GM06990 (cell line): ENCODE measurements at places on chromosomes 11 and 22.

- no peak for DNase-seq
Observed at GRCh38 chr11:27678242-27678641, 22.0 kb downstream of the BDNF start.

DNA sequence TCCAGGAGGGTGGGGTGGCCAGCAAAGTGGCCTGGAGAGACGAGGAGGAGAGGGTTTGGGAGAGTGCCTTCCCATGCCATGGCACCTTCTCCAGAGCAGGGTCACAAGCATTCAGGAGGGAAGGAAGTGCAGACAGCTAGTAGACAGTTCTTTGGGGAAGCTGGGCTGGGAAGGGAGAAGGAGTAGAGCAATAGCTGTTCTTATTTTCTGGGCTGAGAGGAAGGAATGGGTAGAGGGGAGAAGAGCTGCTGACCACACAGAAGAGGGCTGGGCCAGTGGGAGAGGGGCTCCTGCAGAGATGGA, 14.8 kb upstream of the PICK1 start:
- no peak for DNase-seq

- DNase-seq, result no peak
Observed at GRCh38 chr11:79671401-79671800, 230.6 kb upstream of the TENM4 start.

- DNase-seq, result no peak
Observed at GRCh38 chr11:19680829-19681368, 31.7 kb upstream of the NAV2 start.

DNA sequence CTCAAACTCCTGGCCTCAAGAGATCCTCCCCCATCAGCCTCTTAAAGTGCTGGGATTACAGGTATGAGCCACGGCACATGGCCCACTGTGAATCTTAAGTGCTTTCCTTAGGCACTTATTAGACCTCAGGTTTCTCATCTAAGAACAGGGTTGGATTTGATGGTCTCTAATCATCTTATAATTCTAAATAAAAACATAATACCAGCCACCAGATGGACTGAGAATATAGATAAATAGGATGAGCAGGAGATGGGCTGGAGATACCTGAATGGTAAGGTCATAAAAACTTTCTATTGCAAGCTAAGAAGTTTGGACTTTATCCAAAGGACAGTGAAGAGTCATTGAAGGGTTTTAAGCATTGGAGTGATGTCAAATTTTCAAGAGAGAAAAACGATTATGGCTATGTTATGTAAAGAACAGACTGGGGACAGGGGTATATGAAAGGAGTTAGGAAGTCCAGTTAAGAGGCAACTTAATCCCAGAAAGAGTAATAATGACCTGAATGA, 85.2 kb downstream of the RELT start:
- no peak for DNase-seq

DNA sequence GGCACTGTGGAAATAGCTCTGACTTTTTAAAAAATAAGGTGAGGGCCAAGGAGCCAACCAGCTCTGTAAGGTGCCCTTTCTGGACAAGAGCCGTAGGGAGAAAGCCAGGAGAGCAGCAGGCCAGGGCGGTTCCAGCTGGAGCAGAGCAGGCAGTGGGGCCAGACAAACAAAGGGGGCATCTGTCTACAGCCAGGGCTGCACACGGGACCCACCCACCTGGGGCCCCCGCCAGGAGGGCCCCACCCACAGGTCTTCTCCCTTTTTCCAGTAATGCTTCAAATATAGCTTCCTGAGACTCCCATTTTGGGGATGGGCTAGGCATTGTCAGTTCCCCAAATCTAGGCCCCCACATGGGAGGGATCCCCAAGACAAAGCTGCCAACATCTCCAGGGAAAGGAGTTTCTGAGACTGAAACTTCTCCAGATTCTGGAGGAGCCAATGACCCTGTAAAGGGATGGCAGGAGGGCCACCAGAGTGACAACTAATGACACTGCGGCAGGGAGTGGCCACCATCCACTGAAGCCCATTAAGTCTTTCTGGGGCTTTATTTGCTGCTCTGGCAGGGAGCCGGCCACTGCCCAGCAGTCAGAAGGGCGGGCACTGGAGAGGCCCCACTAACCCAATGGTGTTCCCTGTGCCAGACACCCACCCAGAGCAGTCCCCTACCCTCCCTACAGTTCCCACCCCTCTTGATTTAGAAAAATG, 1.9 kb downstream of the ZFTA start:
- DNase-seq, result no peak

DNA sequence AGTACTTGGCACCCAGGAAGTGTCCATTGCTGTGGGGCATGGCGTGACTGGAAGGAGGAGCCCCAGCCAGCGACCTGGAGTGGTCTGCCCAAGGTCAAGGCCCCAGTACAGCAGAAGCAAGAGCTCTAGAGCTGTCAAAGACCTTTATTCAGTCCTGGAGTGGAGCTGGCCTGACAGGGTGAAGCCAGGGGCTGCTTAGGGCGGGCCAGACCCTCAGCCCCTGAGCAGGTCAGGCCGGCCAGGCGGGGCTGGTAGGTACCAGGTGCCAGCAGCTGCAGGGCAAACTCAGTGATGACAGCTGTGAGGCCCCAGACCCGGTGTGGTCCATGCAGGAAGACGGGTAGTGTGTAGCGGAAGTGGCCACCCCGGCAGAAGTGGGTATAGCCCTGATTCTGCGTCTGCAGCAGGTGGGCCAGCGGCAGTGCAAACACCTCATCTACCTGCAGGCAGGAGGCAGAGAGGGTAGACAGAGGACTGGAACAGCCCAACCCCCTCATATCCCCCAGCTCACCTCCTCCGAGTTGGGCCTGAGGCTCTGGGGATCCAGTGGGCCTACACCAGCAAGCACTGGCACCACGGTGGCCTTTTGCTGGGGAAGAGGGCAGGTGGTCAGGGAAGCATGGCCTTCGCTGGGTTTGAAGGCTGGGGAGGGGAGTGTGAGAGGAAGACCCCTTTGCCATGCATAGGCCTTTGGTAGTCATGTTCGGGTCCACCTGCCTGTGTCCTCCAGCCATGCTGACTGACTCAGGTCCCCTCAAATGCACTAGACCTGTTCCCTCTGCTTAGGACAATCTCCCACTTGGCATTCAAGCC, 1.7 kb downstream of the NUDT8 start:
- no peak for DNase-seq

DNA sequence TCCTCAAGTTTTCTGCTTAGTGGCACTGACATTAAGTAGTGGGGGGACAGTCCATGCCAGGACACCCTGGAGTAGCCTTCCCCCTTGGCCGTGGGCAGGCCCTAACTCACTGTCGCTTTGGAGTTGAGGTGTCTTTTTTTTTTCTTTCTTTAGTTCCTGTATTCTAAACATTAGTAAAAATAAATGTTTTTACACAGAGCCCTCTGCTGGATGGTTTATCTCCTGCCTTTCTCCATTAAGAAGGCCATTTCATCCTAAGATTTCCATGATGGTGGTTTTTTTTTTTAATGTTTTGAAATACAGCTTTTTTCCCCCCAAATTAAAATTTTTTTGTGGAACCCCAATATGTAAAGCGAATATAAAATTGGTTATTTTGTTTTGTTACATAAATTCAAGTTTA, 1.8 kb upstream of the TIGD3 start:
- DNase-seq, result no peak
